ENCODE measurements at places on chromosomes 13 and 19.

- no peak for DNase-seq
- no peak overlapping the region for H3K27ac ChIP-seq
- H3K4me3 ChIP-seq, result no peak overlapping the region
- H3K36me3 ChIP-seq, result no peaks in the 10 kb centered on the region
- no peaks in the 10 kb centered on the region for H3K27me3 ChIP-seq
- no peaks in the 10 kb centered on the region for H3K4me1 ChIP-seq
Measured at GRCh38 chr13:54934121-54934520, 1905.5 kb downstream of the OLFM4 start.

DNA sequence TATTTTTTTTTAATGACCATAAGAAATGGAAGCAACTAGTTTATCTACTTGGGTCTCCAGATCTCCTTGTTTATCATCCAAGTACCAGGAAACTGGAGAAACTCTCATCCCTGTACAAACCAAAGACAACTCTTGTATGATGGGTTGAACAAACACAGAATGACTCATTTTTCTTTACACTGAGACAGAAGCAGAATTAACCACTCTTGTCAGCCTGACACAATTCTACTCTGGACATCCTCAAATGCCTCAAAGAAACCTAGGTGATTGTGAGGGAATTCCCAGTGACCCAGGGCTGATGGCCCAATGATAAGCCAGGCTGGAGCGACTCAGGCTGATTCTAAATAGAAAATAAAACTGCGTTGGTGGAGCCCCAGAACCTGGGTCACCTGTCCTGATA is 151.5 kb downstream of the ZNF737 start:
- H3K4me3 ChIP-seq, result no peak overlapping the region
- H3K4me1 ChIP-seq, result peaks cover 4% of the 10 kb centered on the region
- H3K27ac ChIP-seq, result no peak overlapping the region
- no peak for DNase-seq
- peaks cover 89% of the 10 kb centered on the region for H3K36me3 ChIP-seq

- DNase-seq, result no peak
- H3K4me3 ChIP-seq, result no peak overlapping the region
- H3K36me3 ChIP-seq, result no peaks in the 10 kb centered on the region
Measured at GRCh38 chr13:34752283-34752960, 189.6 kb upstream of the NBEA start.

GRCh38 chr13:51728275-51728673 is 75.7 kb downstream of the DHRS12 start:
- DNase-seq, result no peak
- H3K27ac ChIP-seq, result no peak overlapping the region
- no peak overlapping the region for H3K4me3 ChIP-seq
- H3K4me1 ChIP-seq, result peaks cover 10% of the 10 kb centered on the region

GRCh38 chr19:33862981-33863380 is 66.3 kb downstream of the KCTD15 start:
- no peaks in the 10 kb centered on the region for H3K4me1 ChIP-seq
- H3K36me3 ChIP-seq, result no peaks in the 10 kb centered on the region
- H3K27me3 ChIP-seq, result peaks cover 8% of the 10 kb centered on the region
- H3K4me3 ChIP-seq, result no peak overlapping the region
- no peak overlapping the region for H3K27ac ChIP-seq

DNA sequence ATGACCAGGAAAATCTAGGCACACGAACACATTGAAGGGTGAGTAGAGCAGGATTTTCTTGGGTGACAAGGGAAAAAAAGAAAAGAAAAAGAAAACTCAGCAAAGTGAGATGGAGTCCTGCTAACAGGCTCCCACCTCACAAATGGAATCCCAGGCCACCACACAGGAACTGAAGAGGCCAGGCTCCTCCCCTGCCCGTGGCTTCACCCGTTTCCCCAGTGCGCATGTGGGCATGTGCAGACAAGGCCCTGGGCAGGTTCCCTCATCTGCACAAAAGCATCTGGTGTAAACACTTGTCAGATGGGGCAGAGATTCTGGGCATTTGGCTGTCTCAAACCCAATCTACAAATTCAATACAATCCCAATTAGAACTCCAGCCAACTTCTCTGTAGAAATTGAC is 24.5 kb downstream of the CFAP97D2 start:
- no peaks in the 10 kb centered on the region for H3K36me3 ChIP-seq
- H3K4me1 ChIP-seq, result peaks cover 15% of the 10 kb centered on the region

- no peaks in the 10 kb centered on the region for H3K36me3 ChIP-seq
- no peak overlapping the region for H3K4me3 ChIP-seq
- no peak overlapping the region for H3K27ac ChIP-seq
- no peaks in the 10 kb centered on the region for H3K4me1 ChIP-seq
- H3K27me3 ChIP-seq, result no peaks in the 10 kb centered on the region
- no peak for DNase-seq
Measured at GRCh38 chr19:35783469-35784434, 8.4 kb downstream of the ARHGAP33 start.

Data from activated naive CD8-positive, alpha-beta T cell treated with anti-CD3 and anti-CD28 coated beads for 36 hours (primary cell).